ENCODE measurements at places on chromosomes 7 and 10.
A peak's percentile ranks its signal among the peaks of the same experiment; 100 is the strongest.

- no peak for DNase-seq
Measured at GRCh38 chr7:100370303-100370702, 3.0 kb upstream of the PILRA start.

GRCh38 chr7:122219253-122219865, 75.3 kb upstream of the AASS start:
- no peak for DNase-seq

GRCh38 chr7:143846692-143847091, 55.3 kb downstream of the TCAF1 start:
- DNase-seq, result no peak

DNA sequence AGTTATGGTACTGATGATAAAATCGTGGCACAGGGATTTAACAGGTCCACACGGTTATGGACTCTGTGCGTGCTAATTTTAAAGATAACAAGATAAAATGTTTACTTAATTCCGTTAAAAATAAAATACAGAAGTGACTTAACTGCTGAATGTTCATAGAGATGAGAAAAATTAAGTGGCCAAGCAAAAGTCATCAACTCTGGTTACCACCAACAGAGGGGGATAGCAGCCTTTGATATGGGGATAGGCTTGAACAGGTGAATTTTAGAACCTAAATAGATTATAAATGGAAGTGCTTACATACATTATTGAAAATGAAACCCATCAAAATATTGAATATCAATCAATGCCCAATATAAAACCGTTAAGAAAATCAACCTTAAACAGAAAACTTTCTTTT, 245.0 kb downstream of the WDR37 start:
- DNase-seq, result no peak

DNA sequence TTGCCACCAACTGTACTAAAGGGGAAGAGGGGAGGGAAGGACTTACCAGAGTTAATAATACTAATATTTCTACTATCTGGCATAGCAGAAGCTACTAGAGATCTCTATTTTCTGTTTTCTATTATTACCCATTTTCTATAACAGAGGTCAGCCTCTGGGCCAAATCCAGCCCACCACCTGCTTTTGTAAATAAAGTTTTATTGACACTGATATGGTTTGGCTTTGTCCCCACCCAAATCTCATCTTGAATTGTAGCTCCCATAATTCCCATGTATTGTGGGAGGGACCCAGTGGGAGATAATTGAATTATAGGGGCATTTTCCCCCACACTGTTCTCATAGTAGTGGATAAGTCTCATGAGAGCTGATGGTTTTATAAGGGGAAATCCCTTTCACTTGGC, 45.9 kb upstream of the CUL1 start:
- no peak for DNase-seq

GRCh38 chr10:21990449-21990848, 13.1 kb downstream of the DNAJC1 start:
- DNase-seq, result no peak

DNA sequence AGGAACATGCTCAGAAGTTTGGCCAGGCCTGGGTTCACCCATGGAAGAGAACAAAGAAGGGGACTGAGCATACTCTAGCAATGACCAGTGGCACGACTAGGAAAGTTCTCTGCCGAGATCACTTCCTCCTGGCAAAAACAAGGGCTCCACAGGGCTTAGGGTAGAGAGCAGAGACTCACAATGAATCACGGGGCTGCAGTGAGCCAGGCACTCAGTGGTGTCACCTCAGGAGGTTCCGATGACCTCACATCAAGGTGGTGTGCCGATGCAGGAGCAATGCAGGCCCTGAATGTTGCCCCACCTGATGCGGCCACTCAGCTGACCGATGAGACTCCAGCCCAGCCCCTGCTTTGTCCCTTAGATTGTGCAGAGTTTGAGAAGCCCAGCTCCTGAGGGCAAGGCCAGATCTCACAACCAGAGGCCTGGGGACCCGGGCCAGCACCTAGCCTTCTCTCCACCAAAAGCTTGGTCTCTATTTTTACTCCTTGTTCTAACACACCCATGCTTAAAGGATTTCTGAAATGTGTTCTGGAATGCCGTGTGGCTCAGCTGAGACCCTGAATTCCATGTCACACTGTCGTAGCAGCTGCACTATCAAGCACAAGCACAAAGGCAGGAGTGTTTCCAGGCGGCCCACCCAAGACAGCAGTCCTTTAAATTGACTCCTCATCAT, 60.9 kb downstream of the COBL start:
- no peak for DNase-seq

DNA sequence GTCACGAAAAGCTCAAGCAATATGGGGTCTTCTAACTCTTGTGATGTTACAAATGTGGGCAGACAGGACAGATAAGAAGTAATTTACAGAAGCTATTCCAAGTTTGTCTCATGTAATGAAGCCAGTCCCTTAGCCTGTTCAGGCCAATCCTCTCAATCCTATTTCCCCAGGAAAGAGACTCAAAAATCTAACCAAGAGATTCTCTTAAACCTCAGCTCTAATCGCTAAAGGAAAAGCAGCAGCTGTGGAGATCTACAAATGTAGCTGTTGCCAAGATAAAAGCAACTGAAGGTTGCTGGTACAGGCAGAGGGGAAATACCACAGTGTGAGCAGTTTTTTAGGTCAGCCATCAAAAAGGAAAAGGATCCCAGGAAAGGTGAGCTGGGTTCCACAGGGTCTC, 39.3 kb downstream of the ANK3 start:
- no peak for DNase-seq

GRCh38 chr7:132825932-132826835, 249.9 kb upstream of the PLXNA4 start:
- no peak for DNase-seq

- no peak for DNase-seq
Measured at GRCh38 chr7:75915416-75916156, 631 bp downstream of the POR start.

- no peak for DNase-seq
Measured at GRCh38 chr7:139718859-139719258, 58.9 kb downstream of the HIPK2 start.

- no peak for DNase-seq
Measured at GRCh38 chr10:48813291-48813690, 126.3 kb downstream of the LRRC18 start.

GRCh38 chr7:139626817-139627216, 103.3 kb downstream of the CLEC2L start:
- no peak for DNase-seq

DNA sequence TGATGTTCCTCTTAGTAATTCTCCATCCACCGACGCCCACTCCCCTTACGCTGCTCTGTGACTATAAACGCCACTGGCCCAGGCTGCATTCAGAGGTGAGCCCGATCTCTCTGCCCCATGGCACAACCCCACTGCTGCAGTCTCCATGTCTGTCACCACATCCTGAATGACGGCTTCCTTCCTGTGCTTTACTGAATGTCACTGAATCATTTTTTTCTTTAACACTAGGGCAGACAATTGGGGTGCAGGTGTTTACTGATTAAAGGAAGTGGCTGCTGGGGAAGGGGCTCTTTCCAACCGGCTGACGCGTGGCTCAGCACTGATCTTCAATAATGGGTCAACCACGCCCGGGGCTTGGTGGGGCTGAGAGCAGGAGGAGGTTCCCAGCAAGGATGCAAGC, 208.3 kb downstream of the USP6NL start:
- no peak for DNase-seq

GRCh38 chr7:159147687-159148086, 3.0 kb upstream of the VIPR2 start:
- no peak for DNase-seq

GRCh38 chr10:69974551-69975155, 78.0 kb upstream of the MACROH2A2 start:
- no peak for DNase-seq

GRCh38 chr10:104268713-104269645, at the start of gene GSTO2:
Gene GSTO2, plus strand, starts transcription at chr10:104269184. Its CDS starts 5,732 bp downstream, at chr10:104274916.
- peak; percentile 78 for DNase-seq

DNA sequence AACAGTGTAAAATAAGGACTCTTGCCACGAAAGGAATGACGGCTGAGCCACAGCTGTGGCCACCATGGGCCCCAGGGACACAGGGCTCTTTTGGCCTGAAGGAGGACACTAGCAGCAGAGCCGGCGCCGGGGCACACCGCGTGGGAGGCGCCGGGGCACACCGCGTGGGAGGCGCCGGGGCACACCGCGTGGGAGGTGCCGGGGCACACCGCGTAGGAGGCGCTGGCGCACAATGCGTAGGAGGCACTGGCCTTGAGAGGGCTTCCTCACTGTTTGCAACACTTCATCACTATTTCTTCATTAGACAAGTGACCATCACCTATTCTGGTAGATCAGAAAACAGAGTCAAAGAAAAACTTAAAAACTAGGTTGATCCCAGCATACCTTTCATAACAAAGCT, 23.4 kb downstream of the ESYT2 start:
- no peak for DNase-seq

DNA sequence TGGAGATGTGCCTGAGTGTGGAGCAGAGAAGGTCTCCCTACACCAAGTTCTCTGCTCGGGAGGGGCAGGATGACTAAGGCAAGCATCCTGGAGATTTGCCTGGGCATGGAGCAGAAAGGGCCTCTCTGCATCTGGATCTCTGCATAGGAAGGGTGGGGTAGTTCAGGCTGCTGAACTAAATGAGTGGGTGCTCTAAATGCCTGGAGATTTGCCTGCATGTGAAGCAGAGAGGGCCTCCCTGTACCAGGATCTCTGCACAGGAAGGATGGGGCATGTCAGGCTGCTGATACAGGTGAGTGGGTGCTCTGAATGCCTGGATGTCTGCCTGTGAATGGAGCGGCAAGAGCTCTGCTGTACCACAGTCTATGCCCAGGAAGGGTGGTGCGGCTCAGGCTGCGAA, 680.7 kb downstream of the SUGCT start:
- DNase-seq, result no peak

DNA sequence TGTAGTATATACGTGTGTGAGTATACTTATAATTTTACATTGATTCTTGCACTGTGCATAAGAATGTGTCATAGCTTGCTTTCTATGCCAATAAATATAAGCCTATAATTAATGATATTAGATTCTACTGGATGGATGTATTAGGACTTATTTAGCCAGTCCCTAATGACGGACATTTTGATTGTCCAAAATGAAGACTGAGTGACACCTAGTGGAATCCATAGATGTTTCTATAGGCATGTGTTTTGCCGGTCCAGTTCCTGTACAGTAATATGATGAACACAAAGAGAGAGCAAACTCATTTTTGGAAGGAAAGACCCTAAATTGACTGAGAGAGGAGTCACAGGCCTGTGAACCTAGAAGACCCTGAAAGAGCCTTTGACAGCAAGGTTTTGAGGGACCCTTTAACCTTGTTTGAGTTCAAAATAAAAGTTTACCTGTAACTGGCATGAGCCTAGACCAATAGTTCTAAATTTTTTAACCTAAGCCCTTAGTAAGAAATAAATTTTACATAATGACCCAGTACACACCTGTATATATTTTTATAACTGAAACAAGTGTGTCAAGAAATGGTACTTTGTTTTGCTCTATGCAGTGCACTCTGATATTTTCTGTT, 42.4 kb upstream of the AGBL3 start:
- DNase-seq, result no peak

DNA sequence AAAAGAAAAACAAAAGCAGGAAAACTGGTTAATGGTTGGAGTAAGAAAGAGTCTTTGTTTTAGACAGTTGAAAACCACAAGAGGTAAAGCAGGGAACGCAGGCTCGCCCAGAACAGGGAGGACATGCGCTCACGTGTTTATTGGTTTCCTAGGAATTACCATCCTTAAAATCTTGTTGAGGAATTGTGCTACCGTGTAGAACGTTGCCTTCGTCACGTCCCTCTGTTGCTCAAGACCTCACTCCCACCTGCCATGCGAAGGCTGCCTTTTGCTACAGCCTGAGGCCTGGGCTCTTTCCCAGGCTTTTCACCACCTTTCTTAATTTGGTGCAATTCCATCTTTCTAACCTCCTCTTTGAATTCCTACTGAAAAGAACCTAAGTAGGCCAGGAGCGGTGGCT, 61.6 kb upstream of the CAMK1D start:
- no peak for DNase-seq

- no peak for DNase-seq
Measured at GRCh38 chr10:67200913-67201564, 275.2 kb downstream of the LRRTM3 start.

GRCh38 chr7:27165089-27165995, at the start of gene HOXA9:
Gene HOXA9, minus strand, starts transcription at chr7:27165537. Its CDS starts 80 bp downstream, at chr7:27165457.
- DNase-seq, result no peak

DNA sequence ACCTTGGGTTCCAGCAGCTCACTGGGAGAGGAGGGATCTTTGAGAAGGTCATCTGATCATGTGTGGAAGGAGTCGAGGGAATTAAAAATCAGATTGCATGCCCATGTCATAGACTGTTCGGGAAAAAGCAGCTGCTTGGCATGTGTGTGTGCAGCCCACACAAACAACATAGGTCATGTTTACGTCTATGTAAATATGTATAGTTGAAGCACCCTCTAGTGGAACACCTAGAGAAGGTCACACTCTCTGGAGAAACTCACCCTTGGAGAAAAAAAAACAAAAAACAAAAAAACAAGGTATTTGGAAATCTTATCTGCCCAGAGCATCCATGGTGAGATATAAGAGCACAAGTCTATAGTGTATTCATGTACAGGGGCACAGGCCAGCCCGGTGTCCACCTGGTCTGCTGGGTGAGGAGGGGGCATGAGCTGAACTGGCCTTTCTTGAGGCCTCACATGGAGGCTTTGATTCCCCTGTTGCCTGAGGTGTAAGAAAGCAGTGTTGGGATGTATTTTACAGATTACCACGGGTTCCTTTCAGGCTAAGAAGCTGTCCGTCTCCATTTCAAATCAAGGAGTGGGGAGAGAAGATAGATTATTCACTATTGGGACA, 98.0 kb downstream of the NPY start:
- no peak for DNase-seq

DNA sequence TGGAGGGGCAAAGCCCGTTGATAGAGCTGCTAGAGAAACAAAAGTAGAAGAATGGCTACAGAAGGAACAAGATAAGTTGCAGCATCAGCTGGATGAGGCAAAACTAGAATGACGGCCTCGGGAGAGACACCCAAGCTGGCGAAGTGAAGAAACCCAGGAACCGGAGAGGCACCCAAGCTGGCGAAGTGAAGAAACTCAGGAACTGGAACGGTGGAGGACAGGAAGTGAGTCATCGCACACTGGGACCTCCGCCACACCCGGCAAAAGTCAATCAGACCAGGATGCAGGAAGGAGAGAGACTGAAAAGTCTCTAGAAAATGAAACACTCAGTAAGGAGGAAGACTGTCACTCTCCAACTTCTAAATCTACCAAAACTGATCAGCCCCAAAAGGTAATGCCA, 133.0 kb upstream of the NEBL start:
- DNase-seq, result no peak

DNA sequence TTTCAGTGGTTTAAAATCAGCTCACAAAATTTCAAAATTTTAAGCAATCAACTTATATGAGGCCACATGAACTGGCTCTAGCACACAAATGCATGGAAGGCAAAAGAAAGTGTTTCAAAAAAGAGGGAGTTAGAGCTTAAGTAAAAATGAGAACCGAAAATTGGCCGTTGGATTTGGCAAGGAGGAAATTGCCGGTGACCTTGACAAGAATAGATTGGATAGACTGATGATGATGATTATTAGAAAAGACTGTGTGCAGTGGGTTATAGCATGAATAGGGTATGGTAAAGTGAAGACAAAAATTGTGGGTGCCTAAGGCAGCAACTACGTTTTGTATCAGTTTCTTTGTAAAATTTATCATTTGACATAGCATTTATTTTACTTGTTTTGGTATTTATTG, 175.7 kb downstream of the SEMA3D start:
- no peak for DNase-seq

GRCh38 chr7:75055830-75056772, 17.5 kb downstream of the RCC1L start:
- DNase-seq, result no peak

Data from NCI-H2081 treated with DMSO at 0.1 percent for 48 hours (cell line).